ENCODE measurements at places on chromosomes 11 and 22.

GRCh38 chr11:108713076-108713790 is 48.4 kb downstream of the DDX10 start:
- no peak for DNase-seq

DNA sequence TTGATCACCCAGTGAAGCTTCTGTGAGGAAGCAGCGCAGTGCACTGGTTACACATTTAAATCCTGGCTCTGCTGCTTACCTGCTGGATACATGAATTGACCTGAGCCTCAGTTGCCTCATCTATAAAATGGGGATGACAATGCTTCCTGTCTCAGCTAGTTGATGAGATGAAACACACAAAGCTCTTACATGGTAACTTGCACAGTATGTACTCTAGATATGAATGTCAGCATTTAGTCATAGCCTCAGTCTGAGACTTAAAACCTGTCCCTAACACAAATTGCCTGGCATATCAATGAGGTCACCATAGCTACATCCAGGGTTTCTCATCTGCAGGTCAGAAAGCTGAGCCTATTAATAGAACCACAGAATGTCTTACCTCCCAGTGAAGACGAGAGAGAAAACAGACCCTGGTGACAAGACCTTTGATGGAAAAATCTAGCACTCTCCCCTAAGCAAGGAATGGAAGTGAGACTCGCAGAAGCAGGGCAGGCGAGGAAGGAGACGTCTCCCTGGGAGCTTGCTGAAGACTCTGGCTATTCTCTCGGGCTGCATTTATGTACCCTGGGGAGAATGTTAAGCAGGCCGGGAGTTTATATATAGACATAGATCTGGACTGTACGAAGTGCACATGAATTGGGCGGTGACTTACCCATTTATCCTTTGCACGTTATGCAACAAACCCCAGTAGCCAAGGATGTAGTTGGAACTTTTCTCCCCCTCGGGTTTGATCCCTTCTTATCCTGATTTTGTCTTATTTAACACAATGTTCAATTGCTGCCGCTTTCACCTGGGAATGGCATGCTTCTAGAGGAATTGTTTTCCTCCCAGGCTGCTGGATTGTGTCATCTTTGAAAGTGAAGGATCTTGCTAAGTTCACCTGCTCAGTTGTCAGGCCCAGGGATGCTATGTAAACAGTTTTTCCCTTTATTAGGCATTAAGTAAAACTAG is 18.0 kb downstream of the SDHAF2 start:
- DNase-seq, result no peak

DNA sequence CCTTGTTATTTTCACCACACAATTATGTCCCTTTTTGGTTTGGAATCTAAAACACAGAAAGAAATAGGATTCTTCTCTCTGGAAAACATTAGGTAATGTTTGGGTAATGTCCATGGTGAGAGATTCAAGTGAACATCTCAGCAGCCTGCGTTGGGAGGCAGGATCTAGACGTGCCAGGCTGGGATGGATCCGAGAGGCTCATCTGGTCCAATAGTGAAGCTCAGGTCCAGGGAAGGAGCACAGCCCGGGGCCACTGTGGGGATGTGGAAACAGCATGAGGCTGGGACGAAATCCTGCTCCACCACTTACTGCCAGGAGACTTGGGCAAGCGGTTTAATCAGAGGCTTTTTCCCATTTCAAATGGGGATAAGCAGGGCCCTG is 109.9 kb downstream of the CSNK2A3 start:
- no peak for DNase-seq

DNA sequence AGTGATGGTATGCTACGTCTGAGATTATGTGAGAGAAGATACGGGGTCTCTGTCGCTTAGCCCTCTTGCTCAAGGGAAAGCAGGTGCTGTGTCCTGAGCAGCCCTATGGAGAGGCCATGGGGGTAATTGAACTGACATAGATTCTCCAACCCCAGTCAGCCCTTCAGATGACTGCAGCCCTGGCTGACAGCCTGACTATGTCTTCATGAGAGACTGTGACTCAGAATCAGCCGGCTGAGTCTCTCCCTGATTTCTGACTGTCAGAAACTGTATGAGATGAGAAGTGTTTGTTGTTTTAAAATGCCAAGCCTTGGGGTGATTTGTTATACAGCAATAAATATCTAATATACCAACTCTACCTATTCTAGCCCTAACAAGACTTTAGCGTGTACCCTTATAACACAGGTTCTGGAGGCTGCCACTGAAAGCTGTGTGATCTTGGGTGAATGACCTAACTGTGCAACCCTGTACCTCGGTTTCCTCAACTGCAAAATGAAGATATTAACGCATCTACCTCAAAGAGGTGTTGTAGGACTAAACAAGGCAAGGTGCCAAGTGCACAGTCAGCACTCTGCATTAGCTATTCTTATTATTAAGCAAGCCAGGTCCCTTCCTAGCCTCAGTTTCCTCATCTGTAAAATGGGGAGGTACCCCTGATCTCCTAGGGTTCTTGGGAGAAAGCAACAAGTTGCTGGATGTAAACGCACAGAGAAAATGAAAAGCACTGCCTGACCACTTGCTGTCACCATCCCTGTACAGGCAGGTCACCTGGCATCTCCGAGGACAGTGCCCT is 24.9 kb downstream of the SLC43A1 start:
- no peak for DNase-seq

- peak; percentile 84 for DNase-seq
These were observed at the start of gene CAPN5 for GRCh38 chr11:77066229-77067042. CAPN5 (plus strand) TSS chr11:77066971; CDS start chr11:77084887, 17,916 bp downstream.

GRCh38 chr11:82229341-82229740 is 504.3 kb downstream of the FAM181B start:
- DNase-seq, result peak; percentile 12

DNA sequence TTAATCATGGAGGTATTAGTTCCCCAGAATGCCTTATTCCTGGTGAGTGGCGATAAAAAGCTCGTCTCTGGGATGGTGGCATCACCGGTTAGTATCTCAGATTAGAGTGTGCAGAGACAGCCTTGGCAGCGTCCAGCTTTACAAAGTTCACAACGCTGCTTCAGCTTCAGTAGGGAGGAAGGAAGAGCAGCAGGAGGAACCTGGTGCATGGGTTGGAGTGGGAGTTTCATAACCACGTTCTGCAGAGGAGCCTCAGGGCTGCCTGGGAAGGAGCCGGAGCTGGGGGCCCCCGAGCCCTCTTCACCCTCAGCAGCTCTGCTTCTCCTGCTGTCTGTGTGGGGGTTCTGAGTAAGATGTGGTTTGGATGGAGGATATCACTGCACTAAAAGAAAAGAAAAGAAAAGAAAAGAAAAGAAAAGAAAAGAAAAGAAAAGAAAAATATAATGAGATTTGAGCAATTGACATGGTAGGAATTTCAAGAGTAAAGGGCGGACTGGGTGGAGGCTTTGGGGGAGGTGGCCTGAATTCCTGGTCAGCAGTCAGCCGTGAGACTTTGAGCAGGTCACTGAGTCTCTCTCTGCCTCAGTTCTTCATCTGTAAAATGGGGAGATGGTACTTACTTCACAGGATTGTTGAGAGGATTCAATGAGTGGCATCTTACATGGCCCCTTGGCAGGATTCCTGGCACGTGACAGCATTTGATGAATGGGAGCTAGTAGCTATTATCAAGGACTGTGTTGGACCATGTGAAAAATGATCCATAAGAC is 6.5 kb downstream of the ASPHD2 start:
- DNase-seq, result no peak

- DNase-seq, result no peak
These were observed 23.7 kb downstream of the NCF4 start for GRCh38 chr22:36884349-36885158.

DNA sequence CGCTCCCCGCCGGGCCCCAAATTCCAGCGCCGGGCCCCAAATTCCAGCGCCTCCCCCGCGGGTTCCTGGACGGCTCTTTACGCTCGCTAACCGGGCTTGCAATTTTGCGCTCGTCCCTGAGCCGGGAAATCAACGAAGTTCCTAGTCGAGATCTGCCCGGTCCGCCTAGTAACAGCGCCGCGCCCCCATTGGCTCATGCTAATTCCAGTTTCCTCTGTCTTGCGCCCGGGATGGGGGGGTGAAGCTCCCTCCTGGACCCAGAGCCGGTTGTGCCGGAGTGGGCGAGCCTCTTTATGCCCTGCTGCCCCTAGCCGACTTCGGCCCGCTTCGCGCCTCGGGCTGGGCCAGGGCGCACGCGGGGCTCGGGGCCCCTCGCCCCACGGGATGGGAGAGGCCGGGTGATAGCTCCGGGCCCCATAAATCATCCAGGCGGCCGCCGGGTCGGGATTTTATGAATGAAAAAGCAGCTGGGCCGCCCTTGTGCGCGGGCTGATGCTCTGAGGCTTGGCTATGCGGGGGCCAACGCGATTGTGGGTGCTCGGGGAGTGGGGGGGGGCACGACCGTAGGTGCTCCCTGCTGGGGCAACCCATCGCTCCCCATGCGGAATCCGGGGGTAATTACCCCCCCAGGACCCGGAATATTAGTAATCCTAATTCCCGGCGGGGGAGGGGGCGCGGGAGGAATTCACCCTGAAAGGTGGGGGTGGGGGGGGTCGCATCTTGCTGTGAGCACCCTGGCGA is 1.8 kb upstream of the CCND1 start:
- DNase-seq, result peak; percentile 91

DNA sequence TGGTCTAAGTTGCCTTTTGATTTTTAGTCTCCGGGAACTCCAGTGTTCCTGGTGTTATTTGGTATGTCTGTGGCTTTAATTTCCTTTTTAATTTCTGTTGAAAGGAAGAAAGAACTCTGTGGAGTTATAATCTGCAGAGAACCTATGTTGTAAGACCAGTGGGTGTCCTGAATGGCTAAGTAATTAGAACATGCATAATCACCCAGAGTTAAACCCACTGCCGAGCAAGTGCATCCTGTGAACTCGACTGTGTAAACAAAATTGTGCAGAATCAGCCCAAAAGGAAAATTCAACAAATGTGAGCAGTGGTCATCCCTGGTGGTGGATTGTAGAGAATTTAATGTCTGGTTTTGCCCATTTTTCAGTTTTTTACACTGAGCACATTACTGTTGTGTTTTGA is 162.5 kb downstream of the COMMD9 start:
- no peak for DNase-seq

- DNase-seq, result no peak
These were observed 284.8 kb downstream of the TENM4 start for GRCh38 chr11:79156031-79156430.

GRCh38 chr11:12271241-12271640 is 106.1 kb upstream of the PARVA start:
- DNase-seq, result no peak

DNA sequence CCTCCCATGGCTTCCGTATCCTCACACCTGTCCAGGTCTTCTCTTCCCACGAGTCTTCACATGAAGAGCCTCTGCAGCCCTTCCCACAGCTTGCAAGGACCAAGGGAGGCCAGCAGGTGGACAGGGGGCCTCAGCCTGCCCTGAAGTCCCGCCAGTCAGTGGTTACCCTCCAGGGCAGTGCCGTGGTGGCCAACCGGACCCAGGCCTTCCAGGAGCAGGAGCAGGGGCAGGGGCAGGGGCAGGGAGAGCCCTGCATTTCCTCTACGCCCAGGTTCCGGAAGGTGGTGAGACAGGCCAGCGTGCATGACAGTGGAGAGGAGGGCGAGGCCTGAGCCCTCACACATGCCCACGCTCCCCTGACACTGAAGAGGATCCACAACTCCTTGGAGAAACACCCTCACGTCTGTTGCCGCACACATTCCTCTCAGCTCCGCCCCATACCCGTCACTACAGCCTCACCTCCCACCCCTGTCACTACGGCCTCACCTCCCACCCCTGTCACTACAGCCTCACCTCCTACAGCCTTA is 8.3 kb downstream of the SSH3 start:
- no peak for DNase-seq

- no peak for DNase-seq
These were observed 554.6 kb upstream of the ANO3 start for GRCh38 chr11:25777343-25777742.

GRCh38 chr22:18068381-18068988 is 9.3 kb upstream of the PEX26 start:
- peak; percentile 63 for DNase-seq

DNA sequence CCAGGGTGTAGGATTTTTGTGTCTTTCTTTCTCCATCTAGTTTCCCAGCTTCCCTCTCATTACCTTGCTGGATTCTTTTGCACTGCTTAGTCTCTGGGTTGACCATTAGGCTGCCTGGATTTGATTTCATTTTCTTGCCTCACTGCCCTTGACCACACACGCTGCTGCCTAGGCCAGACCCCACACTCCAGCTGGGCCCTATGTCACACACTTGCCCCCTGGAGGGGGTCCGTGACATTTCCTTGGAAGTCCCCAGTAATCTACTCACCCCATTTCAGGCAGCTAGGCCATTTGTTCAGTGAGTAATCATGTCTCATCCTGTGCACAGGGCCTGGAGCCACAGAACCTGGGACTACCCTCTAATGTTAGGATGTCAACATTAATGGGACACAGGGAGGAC is 81.9 kb upstream of the SPON1 start:
- no peak for DNase-seq

GRCh38 chr22:22142661-22143060 is 101.9 kb upstream of the VPREB1 start:
- DNase-seq, result no peak

GRCh38 chr22:41382098-41382578 is 396 bp downstream of the TEF start:
- DNase-seq, result no peak

DNA sequence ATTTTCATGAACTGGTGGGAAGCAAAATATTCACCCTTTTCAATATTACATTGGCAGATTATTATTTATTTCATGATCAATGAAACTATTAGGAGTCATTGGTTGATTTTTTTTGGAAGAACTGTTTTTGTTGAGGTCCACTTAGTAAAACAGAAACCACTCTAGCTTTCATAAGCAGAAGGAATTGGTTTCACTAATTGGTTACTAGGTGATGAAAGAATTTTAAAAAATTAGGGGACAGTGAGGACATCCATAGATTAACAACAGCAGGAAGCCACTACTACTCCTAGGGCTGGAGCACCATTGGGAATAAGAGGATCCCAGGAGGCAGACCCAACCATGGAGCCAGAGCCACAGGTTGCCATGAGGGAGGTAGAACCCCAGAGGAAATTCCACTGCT is 74.4 kb upstream of the KCNA4 start:
- DNase-seq, result no peak

- DNase-seq, result no peak
These were observed 12.8 kb downstream of the DGCR2 start for GRCh38 chr22:19109198-19110063.

- no peak for DNase-seq
These were observed 67.7 kb downstream of the NXPE2 start for GRCh38 chr11:114746013-114746412.

GRCh38 chr11:15127341-15127740 is 12.6 kb downstream of the INSC start:
- DNase-seq, result no peak

GRCh38 chr11:118095493-118095892 is 8.7 kb upstream of the SMIM35 start:
- DNase-seq, result no peak

GRCh38 chr22:38494498-38494897 is 11.6 kb downstream of the DDX17 start:
- DNase-seq, result no peak

DNA sequence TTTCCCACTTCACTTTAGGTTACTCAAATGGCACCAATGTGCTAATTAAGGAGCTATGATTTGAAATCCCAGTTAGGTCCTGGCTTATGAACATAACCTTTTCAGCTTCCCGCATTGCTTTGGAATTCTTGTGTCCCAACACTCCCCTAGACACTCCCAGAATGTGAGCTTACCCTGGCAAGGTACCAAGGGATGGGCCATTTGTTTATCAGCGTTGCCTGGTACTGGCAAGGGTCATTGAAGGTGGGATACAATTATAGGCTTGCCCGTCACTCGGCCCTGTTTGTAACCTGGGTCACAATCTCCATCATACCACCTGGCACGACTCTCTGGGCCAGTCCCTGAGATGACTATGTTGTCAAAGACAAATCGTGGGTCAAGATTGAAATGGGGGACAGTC is 5.4 kb downstream of the CSRP3 start:
- DNase-seq, result no peak

- no peak for DNase-seq
These were observed 9.0 kb downstream of the CCDC88B start for GRCh38 chr11:64349025-64349387.

All from fibroblast of skin of left quadriceps (primary cell).